Stimulated activated CD4-positive, alpha-beta T cell treated with anti-CD3 and anti-CD28 coated beads, Interleukin-15, amount 100 ng/mL, for 1 hour (primary cell): ENCODE measurements at places on chromosomes 5 and 9.

GRCh38 chr5:73834693-73835092 is 208.7 kb downstream of the ARHGEF28 start:
- DNase-seq, result no peak

DNA sequence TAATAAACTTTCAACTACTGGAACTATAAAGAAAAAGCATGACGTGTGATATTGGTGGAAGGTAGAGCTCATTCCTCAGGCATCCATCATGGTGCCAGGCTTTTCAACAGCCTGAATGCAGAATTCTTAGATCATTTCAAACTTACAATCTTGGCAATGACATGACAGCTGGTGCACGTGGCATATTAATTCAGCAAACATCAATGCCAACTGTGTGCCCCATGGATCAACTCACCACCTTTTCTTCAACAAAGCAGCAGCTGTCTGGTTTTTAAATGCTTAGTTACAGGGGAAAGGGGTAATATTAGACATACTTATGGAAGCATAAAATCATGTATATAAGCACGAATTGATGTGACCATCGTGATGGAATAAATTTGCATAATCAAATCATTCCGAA is 56.0 kb upstream of the OR13F1 start:
- DNase-seq, result no peak

- no peak for DNase-seq
Observed at GRCh38 chr5:102279711-102280110, 16.4 kb downstream of the SLCO4C1 start.

DNA sequence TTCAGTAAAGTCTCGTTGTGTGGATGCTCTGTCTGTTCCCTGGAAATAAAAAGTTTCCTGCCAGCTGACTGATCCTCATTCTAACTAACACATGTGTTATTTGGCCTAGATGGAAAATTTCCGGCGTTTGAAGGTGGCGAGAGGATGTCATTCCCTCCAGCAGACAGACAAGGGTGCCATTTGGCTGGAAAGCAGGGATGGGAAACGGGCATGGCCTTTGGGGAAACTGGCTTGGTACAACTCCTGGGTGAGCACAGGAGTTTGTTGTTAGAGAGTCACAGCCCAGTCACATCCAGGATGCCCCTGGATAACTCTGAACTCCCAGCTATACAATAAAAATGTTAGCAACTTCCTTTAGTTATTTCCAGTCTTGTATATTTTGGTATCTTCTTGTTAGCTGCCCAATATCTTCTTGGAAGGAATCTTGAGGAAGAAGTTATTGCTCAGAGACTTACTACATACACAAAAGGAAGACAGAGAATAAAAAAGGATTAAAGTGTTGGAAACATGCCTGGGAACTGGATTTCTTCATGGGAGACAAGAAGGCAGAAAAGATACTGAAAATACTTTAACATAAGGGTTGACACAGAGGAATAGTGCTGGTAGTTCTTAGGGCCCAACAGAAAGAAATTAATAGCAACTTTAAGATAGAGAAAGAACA is 41.9 kb downstream of the TEK start:
- DNase-seq, result no peak

GRCh38 chr9:122318284-122318683 is 52.5 kb upstream of the PTGS1 start:
- no peak for DNase-seq

- no peak for DNase-seq
Observed at GRCh38 chr9:131826966-131827525, 87.2 kb upstream of the RAPGEF1 start.

- DNase-seq, result no peak
Observed at GRCh38 chr5:39998518-39998917, 573.7 kb upstream of the DAB2 start.

DNA sequence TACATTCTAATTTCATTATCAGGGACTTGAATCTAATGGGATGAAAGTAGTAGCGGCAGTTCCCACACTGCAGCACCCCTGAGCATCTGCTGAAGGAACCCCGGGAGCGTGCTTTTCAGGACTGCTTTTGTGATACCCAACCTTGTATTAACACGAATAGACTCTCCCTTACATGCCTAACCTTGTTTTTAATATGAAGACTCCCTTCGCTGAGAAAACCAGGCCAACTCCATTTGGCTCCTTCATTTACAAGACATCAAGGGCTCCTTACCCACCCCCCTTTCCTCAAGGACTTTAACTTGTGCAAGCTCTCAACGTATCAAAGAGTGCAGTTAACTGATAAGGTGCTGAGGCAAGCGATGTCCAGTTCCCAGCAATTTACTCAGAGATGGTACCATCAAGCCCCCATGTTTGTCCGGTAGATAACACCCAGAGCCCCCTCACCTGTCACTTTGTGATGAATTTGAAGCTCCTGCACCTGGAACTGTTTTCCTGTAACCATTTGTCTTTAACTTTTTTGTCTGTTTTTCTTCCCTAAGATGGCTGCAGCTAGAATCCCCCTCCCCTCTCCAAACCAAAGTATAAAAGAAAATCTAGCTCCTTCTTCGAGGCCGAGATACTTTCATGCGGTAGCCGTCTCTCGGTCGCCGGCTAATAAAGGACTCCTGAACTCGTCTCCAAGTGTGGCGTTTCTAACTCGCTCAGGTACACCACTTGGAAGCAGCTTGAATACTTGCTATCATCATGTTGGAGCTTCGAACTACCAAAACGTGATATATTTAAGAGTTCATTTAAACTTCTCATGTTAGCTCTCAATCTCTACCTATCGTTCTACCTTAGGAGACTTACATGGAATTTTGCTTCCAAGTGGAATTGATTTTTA is 10.7 kb downstream of the HNRNPH1 start:
- DNase-seq, result no peak

- DNase-seq, result no peak
Observed at GRCh38 chr9:3677541-3677940, 151.7 kb upstream of the RFX3 start.
